ENCODE measurements at places on chromosomes 2 and 18. TPM values are rescaled to one million over a fixed set of nuclear protein-coding genes. Genes with fewer than 3 reads are reported as not detected.

DNA sequence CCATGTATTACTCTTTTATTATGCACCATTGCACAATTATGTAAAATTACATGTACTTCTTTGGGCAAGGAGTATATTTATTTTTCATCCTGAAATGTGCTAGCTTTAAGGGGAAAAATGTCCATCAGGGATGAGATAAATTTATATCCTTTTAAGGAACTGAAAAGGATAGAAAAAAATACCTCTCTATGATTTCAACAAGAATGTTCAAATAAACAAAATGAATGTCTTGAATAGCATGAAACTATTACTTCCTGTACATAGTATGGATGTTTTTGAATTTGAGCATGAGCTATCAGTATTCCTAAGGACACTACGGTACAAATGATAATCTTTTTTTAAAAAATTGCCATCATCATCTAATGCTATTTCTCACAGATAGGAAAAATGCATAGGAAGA, 1611.9 kb upstream of the ZEB2 start:
- DNase-seq, result no peak

DNA sequence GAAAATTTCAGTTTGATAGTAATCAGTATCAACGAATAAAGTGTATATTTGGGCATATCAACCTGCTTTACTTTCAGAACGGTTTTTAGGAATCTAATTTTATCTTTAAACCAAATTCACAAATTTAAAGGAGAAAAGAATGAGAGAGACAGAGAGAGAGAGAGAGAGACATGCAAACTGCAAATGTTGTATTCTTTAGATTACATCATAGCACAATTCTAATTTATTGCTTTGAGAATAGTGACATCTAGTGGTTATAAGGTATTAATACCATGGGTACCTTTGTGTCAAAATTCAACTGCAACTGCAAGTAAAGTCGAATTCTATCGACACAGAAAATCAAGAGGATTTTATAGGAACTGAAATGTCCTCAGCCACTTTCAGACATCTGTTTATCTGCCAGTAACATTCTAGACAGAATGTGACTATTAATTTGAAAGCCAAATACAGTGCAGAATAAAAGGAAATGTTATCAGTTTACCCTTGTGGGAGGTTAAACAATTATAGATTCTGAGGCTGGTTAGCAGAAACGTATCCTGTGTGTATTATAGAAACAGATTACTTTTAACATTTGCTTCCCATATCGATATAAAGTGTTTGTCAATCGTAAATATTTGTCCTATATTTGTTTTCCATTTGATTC, 529.8 kb upstream of the VRK2 start:
- DNase-seq, result peak; percentile 40

DNA sequence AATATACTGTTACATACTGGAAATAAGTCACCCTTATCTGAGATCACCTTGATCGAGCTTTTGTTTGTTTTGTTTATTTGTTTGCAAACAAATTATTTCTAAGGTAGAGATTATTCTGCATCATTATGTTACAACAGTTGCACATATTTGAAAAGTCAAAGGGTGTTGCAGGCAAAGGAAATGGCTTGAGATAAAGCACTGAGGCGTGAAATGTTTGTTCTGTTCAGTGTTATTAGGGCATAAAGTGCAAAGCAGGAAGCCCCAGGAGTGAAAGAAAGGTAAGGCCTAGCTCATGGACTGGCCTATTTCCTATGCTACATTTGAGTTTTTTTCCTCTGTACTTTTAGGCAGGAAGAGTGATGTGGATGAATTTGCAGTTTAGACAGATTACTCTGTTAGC, 1815.6 kb upstream of the LRRTM1 start:
- no peak for DNase-seq

DNA sequence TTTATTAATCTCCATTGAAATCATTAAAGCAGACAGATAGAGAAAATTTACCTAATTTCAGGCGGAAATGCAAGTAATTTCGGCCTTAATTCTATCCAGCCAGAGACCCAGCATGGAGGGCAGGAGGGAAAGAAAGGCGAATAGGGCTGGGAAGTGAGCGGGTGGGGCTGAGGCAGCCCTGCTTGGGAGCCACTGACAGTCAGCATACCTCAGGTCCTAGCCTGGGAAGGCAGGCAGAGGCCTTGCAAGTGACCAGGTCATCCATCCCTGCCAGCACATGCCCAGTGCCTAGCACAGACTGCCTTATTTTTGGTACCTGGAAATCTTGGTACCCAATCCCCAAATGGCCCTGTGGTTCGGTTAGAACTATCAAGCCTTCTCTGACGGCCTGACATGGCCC, 1.5 kb downstream of the GDF7 start:
- no peak for DNase-seq

GRCh38 chr2:52964916-52965530, 802.6 kb upstream of the CHAC2 start:
- no peak for DNase-seq

DNA sequence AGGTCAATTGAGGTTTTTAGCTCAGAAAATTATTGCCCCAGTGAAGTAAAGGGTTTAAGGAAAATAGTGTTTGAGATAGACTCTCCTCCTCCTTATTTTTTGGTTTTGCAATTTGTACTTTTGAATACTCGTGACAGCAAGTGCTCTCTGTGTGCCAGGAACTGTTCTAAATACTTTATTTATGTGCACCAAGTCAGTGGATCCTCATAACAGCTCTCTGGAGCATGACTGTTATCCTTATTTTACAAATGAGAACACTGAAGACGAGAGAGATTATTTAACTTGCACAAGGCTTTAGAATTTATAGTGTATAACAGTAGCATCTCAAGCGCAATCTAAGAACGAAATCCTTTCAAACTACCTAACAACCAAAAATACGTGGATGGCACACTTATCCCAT, 24.7 kb downstream of the BABAM2 start:
- no peak for DNase-seq

GRCh38 chr18:63187791-63188460, 131.6 kb downstream of the BCL2 start:
- no peak for DNase-seq

GRCh38 chr2:126828491-126828890, 70.2 kb upstream of the TEX51 start:
- no peak for DNase-seq

- no peak for DNase-seq
These were observed 223.0 kb upstream of the DPP10 start for GRCh38 chr2:114219456-114219855.

DNA sequence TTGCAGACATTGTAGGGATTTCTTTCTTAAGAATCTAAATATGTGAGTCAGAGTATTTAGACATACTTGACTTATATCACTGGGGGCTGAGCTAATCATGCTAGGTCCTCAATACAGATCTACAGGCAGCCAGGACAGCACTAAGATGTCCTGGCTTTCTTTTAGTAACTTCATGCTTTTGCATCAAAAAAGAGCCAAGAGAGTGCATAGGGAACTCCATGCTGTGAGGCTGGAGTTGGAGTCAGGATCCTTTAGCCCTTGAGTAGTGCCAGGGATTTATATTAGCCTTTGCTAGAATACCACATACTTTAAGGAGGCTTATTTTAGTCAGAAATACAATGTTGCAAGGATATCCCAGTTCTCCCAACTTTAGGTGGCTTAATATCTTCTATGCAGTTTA, 289.7 kb downstream of the CCDC85A start:
- DNase-seq, result no peak

Gene STRADB
- total RNA-seq, result 46.1 TPM

Gene TSPYL6
- not detected for total RNA-seq

Gene CTAGE1
- not detected for total RNA-seq

Gene MC2R
- not detected for total RNA-seq

Gene TMEM169
- total RNA-seq, result 0.17 TPM
